Nucleus accumbens (tissue), 56 donors: ENCODE measurements at places on chromosomes 3 and 15.

DNA sequence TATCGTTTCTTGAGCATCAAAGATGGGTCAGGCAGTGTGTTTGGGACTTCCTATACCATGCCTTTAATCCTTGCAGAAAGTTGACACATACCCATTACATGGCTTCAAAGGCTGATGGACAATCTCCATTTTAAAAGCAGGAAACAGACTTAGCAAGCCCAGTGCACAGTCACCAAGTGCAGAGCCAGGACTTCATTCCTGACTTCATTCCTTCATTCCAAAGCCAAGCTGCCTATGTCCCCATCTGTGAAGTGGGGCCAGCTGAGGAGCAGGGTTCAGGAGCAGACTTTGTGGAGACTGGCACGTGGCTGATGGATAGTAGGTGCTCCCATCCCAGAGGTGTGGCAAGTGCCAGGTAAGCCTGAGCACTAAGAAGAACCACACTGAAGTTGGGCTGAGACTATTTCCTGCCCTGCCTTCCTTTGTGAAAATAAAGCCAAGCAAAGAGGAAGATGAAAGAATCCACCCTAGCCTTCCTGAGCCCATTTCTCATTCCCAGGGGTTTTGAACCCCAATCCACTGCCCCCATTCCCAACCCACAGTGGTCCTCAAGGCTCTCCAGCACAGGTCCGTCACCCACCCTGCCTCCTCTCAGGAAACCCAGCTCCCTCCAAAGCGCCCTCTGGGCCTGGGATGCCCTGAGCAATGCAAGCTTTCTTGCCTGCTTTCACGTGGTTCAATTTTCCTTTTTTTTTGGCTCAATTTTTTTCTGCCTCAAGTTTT, 1.8 kb downstream of the CX3CR1 start:
- DNase-seq = no peak

DNA sequence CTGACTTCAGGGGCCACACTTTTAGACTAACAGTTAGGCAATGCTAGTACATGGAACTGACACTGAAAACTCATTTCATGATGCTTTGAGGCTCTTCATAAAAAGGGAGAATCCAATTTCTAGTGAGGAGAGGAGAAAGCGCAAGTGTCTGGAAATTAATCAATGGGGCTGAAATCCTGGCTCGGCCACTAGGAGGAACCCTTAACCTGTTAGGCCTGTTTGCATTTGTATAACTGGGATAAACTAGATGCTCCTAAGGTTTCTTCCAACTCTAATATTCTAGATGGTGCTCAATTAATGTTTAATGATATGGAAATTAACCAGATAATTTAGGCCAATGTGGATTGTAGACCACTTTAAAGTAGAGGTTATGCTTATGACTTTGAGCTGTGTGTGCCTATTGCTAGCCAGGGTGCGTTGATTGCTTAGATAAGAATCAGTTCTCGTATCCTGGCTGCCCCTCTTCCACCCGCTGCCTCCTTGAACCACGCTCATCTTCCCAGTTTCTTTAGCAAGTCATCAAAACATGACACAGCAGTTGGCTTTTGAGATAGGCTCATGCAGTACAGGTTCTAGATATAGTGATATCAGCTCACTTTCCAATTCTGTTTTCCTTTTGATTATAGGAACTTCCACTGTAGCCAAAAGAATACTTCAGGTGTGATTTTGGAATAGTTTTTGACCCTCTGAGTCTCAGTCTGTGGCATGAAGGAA, 16.8 kb upstream of the CRBN start:
- no peak for DNase-seq

DNA sequence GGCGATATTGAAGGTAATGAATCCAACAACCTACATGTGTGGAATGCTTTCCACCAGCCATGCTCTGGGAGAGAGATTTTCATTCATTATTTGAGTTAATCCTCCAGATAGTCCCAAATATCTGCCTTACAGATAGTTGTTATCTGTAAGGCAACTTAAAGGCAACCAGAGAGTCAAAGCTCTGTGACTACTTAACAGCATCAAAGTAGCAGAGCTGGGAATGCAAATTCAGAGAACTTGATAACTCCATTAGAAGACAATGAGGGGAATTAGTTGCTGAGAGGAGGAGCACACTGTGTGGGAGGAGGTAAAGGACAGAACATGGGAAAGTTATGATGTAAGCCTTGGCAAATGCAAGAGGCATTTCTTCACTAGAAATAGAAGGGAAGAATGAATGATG, 10.5 kb upstream of the CRBN start:
- no peak for DNase-seq

DNA sequence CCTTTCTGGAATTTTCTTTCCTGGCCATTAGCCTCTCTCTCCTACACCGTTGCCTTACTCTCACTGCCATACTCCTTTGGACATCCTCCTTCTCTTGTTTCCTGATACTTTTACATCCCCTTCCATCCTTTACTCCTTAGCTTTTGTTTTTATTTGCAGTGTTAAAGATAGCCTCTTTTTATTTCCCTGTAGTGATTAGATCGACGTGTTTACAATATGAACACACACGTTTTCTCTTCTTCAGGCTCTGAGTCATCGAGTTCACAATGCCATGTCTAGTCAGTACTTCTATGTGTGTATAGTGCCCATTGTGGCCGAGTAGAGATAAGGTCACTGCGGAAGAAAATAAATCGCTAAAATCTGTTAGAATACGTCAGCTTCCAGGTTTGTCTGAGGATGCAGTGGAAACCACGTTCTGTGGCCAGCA, 208.5 kb downstream of the LPP start:
- DNase-seq = no peak

DNA sequence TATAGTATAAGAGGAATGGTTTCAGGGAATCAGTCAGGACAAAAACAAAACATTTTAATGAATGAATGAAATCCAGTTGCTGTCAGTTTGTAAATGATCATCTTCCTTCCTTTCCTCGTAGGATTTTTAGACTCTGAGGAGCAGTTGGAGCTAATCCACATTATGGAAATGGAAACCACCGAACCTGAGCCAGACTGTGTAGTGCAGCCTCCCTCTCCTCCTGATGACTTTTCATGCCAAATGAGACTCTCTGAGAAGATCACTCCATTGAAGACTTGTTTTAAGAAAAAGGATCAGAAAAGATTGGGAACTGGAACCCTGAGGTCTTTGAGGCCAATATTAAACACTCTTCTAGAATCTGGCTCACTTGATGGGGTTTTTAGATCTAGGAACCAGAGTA, 3.1 kb downstream of the TIPARP start:
- DNase-seq = no peak

- DNase-seq = no peak
These were observed 1260.4 kb upstream of the ALCAM start for GRCh38 chr3:104106276-104106675.

- no peak for DNase-seq
These were observed 56.0 kb downstream of the SLC25A26 start for GRCh38 chr3:66276705-66277274.

DNA sequence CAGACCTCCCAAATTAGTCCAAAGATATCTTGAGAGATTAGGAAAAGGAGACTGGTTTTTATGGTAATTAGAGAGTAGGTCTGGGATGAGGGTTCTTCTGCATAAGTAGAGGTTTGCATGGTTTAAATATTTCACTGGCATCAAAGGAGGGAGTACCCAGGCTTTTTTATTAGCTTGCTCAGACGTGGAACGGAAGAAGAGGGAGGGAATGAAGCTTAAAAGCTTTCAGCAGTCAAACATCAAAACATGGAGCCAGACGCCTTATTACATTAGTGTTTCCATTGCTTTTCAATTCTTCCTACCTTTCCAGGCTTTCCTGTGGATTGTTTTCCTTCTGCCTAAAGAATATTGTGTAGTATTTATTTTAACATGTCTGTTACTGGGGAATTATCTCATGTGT, 342.1 kb upstream of the SOX2 start:
- no peak for DNase-seq

- DNase-seq = no peak
These were observed 121.3 kb upstream of the MNS1 start for GRCh38 chr15:56586206-56586605.

- no peak for DNase-seq
These were observed 227.6 kb downstream of the KLF13 start for GRCh38 chr15:31554261-31554660.

GRCh38 chr3:147404800-147405230, 1.5 kb downstream of the ZIC4 start:
- DNase-seq = no peak

DNA sequence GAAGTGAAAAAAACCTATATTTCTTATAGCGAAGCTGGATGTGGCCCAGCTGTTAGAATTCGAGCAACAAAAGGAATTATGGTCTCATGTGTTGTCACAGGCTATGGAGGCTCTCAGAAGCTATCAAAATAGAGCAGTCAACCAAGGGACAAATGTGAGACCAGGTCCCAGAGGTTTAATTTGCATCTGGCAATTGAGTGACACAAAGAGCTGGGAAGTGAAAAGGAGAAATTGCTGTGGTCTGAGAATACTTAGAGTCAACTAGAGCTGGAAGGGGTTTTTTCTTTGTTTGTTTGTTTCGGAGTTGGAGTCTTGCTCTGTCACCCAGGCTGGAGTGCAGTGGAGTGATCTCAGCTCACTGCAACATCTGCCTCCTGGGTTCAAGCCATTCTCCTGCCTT, 61.3 kb upstream of the SMAD3 start:
- no peak for DNase-seq

- DNase-seq = no peak
These were observed 453.7 kb downstream of the FOXP1 start for GRCh38 chr3:71129611-71130431.

- no peak for DNase-seq
These were observed 78.3 kb downstream of the RSL24D1 start for GRCh38 chr15:55118344-55118870.

DNA sequence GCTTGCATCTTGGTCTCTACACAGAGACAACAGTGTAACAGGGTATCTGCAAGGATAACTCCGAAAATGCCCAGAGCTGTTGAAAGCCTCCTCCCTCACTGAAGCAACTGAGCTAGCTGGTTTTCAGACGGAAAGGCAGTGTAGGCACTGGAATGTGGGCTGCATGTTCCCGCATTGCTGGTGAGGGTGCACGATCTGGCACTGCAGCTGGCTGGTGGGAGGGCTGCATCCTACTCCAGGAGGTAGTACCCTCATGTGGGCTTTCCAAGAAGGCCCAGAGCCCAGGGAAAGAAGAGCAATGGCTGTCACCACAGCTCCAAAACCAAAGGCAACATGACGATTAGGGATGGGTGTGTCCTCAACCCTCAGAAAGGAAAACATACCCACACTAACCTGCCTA, 28.7 kb upstream of the RPS17 start:
- no peak for DNase-seq

DNA sequence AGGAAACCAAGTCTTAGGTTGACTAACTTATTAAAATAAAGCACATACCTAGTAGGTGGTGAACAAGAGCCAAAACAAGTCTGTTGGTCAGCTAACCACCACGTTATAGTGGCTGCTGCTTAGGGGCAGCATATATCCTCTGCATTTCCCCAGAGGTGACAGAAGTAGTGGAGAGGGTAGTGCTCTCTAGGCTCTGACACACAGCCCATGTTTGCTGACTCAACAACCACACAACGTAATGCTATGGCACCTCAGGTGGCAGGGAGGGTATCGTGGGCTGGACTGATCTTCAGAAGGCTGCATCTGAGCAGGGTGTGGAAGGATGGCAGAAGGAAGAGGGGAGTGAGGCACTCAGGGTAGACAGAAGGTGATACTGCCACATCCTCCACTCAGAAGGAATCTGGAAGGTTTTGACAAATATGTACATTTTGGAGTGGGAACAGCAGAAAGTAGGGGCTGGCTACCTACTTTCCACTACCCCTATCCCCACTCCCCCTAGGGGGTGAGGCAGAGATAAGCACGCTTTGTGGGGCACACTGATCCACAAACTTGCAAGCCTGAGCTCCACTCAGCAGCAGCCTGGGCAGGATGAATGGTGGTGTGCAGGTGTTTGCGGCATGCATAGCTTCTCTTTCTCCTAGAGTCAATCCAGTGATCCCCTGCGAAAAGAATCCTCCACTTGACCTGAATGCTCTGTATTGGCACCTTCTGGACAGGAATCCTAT, 178.1 kb downstream of the RORA start:
- no peak for DNase-seq
